ENCODE measurements at places on chromosomes 16 and 17.

DNA sequence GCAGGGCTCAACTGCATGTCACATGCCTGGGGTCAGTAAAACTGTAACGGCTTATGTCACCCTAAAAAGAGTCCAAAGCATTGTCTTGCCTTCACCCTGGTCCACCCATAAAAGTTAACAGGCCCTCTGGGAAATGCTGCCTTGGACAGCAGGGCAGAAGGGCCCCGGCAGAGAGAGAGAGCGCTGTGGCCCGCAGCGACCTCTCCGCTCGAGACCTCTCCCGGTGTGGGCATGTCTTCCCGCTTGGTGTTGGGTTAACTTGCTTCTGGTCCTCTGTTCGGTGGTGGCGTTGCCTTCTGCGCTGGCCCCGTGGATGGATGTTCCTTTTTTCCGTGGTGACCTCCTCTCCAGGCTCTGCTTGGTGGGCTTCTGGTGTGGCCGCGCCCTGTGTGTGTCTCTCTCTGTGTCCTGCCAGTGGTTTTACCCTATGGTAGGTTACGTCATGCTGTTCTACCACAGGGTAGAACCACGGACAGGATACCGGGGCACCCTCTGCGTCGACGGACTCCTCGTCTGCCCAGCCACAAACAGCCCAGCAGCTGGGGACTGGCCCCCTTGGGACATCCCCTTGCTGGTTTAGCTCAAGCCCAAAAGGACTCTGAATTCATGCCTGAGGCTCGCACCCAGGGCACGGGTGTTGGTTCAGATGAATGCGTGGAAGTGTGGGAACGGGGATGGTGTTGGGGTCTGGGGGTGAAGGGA is 18.3 kb upstream of the CLEC18A start:
- no peak for DNase-seq

DNA sequence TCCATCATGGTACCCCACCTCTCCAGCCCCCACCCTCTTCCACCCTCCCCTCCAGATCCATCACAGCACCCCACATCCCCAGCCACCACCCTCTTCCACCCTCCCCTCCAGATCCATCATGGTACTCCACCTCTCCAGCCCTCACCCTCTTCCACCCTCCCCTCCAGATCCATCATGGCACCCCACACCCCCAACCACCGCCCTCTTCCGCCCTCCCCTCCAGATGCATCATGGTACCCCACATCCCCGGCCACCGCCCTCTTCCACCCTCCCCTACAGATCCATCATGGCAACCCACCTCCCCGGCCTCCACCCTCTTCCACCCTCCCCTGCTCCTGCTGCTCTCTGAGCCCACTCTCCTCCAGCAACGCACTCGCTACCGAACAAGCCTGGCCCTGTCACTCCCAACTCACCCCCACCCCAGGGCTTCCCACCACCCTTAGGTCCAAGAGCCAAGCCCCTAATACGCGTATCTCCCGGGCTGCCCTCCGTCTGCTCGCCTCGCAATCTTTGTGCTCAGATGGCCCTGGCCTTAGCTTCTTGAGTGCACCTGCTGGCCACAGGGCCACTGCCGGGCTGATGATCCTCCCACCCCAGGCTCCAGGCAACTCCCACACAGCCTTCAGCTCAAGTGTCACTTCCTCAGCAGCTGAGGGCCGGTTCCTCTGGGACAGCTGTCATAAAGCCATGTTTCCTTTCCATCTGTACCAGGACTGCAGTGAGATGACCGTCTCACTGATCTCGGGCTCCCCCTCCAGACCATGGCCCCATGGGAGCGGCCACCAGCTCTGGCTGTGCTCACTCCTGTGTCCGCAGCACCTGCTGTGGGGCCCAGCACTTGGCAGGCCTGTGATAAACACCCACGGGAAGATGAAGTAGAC is 25.5 kb downstream of the KDM8 start:
- DNase-seq, result no peak

DNA sequence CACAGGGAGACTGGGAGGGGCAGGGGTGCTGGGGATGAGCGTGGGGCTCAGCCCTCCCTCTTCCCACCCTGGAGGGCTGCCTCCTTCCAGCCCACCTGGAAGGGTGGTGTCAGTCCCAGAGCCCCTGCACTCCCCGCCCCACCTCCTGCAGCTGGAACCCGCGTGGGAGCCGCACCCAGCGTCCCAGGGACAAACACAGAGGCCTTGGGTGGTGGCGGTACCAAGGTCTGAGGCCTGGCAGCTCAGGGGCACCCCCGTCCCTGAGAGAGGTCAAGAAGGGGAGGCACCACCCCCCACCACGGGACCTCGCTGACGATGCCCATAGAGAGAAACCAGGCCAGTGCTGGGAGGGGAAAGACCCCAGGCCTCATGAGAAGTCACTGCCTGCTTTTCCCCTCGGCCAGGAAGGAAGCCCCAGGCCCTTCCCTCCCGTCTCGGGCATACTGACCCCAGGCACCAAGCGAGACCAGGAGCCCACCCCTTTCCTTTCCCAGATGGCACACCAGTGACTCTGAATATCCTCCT is 4.1 kb downstream of the HS3ST6 start:
- DNase-seq, result no peak

GRCh38 chr16:11133344-11133943 is 122.6 kb downstream of the SOCS1 start:
- DNase-seq, result peak; percentile 93

DNA sequence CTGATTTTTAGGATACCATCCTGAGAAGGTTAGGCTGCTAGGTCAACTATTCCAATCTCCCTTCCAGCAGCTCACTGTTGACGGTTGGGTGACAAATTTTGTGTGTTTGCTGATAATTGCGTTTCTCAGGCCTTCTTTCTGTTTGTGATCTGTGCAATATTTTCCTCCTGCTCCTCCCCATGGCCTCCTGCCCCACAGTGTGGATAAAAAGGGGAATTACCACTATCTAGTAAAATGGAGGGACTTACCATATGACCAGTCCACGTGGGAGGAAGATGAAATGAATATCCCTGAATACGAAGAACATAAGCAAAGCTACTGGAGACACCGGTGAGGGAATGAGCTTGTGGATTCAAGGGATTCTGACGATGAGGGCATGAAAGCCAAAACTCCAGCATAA is 9.2 kb downstream of the CHD3 start:
- no peak for DNase-seq

DNA sequence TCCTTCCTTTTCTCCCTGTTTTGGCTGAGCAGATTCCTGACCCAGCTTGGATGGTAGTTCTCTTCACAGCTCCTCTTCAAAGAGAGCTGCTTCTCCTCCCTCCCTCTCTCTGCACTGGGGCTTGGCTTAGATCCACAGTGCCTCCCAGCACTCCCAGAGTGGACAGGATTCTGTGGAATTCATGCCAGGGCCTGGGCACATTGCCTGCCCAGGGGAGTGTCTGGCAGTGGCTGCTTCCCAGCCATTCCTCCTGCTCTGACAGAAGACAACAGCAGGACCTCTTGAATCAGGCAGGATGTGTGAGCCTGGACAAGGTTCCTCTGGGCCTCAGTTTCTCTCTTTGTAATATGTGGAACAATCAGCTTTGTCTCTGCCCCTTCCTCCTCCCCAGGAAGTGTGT is 4.5 kb upstream of the MMP28 start:
- DNase-seq, result no peak

DNA sequence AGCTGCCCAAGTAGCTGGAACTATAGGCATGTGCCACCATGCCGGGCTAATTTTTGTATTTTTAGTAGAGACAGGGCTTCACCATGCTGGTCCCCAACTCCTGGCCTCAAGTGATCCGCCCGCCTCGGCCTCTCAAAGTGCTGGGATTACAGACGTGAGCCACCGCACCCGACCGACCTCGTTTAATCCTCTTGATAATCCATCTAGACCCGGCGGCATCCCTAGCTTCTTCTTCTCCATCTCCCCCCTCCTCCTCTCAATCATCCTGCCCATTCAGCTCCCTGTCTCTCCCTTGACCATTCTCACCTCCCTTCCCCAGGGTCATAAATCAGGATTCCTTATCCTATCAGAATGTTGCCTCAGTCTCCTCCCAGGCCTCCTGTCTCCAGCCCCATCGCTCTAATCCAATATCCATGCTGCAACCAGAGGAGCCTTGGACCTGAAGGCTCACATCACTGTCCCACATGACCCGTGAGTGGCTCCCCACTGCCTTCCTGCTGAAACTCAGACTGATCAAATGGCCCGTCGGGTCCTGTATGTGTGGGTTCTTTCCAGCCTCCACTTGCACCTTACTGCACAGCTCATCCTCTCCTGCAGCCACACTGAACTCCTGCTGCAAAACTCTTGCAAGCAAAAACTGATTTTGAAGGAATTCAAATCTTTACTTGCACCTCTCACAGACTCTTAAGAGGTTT is 74.1 kb upstream of the CDH5 start:
- DNase-seq, result no peak

DNA sequence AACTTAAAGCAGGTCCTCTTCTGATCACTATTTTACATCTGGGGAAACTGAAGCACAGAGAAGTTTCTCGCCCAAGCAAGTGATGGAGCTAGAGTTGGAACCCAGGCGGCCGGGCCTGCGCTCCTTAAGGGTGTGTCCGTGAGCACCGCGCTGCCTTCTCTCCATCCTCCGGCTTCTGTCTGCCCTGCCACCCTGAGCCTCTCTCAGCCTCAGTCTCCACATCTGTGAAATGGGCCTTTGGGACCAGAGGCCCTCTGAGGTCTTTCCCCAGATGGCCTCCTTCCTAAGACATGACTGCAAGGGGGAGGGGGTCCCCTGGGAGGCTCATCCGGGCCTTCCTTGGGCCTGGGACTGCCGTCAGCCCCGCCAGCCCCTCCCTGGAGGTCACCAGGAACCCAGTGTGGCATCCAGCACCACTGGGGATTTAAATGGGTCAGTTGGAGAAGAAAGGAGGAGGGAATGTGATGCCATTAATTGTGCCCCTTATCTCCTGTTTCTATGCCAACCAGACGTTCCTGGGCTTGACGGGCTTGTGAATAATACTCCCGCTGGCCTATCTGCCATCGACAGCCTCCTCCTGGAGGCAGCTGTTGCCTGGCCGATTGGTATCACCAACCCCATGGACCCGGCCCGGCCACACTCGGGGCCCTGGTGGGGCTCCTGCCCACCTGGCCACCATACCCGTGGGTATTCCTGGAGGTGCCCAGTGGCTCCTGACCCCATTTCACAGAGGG is 5.1 kb downstream of the ZFPM1 start:
- no peak for DNase-seq

DNA sequence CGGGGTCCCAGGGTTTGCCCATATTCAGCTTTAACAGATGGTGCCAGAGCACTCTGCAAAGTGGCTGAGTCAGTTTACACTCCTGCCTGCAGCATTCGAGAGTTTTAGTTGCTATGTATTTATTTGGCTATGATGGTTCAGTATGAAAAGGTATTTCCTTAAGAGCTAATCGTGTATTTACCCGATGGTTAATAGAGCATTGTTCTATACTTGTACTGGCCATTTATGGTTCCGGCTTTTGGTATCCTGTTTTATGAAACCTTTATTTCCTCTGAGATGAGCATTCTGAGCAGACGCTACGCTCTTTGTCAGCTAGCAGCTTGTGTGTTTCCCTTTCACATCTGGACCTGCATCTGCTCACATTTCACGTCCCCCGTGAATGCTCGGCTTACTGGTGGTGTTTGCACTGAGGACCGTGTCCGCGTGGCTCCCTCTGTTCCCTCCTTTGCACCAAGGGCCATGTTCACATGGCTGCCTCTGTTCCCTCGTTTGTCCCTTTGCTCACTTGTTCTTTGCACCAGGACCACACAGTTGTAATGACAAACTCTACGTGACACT is 149.1 kb upstream of the CHMP6 start:
- no peak for DNase-seq

DNA sequence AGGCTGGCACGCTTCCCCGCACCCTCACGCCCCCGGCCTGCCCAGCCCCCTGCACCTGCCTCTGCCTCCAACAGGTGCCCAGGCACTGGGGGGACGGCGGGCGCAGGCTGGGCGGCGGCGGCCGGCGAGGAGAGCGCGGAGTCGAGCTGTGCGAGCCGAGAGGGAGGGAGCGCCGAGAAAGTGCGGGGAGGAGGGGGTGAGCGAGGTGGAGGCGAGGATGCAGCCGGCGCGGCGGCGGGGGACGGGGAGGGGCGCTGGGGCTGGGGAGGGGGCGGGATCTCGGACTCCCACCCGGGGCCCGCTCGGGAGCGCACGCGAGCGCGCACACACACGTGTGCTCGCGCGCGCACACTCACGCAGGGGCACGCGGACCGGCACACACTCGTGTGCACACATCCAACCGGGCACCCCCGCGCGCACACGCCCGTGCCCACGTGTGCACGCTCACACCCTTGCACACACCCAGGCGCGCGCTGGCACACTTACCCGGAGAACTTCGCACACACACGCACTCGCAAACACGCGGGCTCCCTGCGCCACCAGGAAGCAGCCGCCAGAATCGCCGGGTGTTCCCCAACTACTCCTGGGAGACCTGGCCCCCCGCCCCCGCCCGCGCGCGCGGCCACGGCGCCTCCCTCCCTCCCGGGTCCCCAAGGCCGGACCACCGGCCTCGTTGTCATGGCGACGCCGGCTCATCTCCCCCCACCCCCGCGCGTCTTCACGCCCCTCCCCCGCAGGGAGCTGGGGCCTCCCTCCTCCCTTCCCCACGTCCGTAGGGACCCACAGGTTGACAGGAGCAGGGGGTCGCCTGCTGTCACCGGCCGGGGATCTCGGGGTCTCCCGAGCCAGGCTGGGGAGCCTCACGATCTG is at the start of gene DOC2A:
TSS of gene DOC2A (minus strand) at position 184 of the 870 bp plus-strand sequence. CDS start 805 bp downstream, outside the sequence.
- DNase-seq, result no peak

DNA sequence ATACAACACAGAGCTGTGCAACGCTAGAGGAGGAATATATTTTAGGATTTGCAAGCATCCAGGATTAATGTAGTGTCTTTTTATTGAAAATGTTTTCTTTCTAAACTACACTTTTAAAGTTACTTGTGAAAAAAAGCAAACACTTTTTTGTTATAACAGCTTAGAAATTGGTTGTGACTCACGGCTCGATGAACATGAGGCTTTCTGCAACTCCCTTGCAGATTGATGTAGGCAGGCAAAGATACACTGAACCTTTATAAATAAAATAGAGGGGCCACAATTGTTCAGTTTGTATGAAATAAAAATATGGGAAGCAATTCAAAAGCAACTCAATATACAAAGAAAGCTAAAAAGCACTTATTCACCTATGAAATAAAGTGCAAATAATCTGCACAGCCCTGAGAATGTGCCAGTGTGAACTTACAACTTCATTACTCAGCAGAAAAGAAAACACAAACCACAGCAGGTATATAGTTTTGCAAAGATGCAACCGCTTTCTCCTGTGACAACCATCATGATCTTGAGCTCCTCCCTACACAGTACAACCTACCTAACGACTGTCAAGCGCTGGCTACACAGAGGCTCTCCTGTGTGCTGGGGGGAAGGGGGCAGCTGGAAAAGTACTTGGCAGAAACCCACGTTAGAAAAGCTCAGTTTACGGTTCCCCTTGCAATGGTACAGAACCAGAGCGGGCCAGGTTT is 948 bp downstream of the LUC7L start:
- no peak for DNase-seq

DNA sequence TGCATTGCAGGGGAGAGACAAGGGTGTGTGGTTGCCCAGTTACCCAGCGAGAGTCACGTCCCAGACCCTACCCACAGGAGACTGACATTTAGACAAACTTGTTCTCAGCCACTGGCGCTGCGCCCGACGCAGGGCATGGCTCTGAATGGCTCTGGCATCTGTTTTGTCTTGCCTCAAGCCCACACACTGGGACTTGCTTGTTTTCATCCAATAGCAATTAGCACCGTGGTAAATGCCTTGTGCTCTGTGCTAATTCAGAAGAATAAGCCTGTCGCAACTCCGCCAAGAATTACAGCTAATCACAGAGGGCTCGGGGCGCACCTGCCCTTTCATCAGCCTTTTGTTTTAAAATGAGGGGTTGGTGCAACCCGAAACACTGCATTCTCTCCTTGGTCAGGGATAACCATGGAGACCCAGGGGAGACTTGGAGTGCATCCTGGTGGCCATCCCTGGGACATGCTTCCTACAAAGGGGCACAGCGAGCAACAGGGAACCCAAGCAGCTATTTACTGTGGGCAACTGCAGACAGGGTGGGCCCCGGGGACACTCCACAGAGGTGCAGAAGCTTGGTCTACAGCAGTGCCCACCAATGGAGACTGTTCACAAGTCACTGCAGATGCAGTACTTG is 220.6 kb upstream of the ZFHX3 start:
- DNase-seq, result no peak

Data from ascending aorta (tissue), 2 donors.